Stimulated activated CD4-positive, alpha-beta T cell treated with anti-CD3 and anti-CD28 coated beads, TNF-alpha, amount 100 ng/mL, for 48 hours (primary cell): ENCODE measurements at places on chromosomes 3 and 15.
A peak's percentile ranks its signal among the peaks of the same experiment; 100 is the strongest.

- DNase-seq: no peak
Measured at GRCh38 chr3:65004795-65005295, 317.0 kb upstream of the ADAMTS9 start.

DNA sequence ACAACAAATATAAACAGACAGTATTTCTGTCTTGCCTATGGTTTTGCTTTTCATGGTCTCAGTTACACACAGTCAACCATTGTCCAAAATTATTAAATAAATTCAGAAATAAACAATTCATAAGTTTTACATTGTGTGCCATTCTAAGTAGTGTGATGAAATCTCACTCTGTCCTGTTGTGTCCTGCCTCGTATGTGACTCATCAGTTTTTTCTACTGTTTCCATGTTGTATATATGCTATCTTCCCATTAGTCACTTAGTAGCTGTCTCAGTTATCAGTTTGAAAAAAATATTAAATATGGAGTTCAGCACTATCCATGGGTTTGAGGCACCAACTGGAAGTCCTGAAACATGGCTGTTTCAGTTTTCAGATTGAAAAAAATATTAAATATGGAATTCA, 282.4 kb upstream of the GRM7 start:
- DNase-seq: no peak

GRCh38 chr3:25532431-25533162, 104.5 kb downstream of the RARB start:
- peak; percentile 5 for DNase-seq

- no peak for DNase-seq
Measured at GRCh38 chr15:88218557-88219221, 37.9 kb downstream of the NTRK3 start.

DNA sequence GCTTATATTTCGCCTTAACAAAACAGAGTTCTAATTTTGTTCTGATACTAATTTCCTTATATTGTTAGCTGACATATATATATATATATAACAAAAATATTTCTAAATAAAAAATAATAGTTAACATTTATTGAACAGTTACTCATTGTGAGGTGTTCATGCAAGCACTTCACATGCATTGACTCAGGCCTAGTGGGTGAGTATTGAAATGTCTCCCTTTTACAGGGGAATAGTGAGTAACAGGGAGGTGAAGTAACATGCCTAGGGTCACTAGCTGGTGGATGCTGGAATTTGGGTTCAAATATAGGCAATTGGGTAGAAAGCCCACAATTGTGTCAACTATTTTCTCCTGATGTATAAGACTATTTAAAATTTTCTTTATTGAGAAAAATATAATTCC, 102.6 kb upstream of the ZPLD1 start:
- no peak for DNase-seq
